ENCODE measurements at places on chromosomes 5 and 9. TPM values are rescaled to one million over a fixed set of nuclear protein-coding genes. Genes with fewer than 3 reads are reported as not detected.

Gene RNF180
- not detected for total RNA-seq

Gene ACOT12
- not detected for total RNA-seq

Gene CDHR2
- total RNA-seq = 0.23 TPM

Gene TLX3
- total RNA-seq = not detected

Gene CXCL14
- total RNA-seq = not detected

Gene DPYSL3
- 0.38 TPM for total RNA-seq

Gene APBA1
- total RNA-seq = 0.07 TPM

Gene BTNL8
- not detected for total RNA-seq

Gene SLC6A19
- total RNA-seq = not detected

Gene CTNND2
- not detected for total RNA-seq

Measured in activated CD8-positive, alpha-beta T cell treated with anti-CD3 and anti-CD28 coated beads for 36 hours (primary cell).